Foreskin fibroblast (primary cell): ENCODE measurements at places on chromosomes 4 and X.

DNA sequence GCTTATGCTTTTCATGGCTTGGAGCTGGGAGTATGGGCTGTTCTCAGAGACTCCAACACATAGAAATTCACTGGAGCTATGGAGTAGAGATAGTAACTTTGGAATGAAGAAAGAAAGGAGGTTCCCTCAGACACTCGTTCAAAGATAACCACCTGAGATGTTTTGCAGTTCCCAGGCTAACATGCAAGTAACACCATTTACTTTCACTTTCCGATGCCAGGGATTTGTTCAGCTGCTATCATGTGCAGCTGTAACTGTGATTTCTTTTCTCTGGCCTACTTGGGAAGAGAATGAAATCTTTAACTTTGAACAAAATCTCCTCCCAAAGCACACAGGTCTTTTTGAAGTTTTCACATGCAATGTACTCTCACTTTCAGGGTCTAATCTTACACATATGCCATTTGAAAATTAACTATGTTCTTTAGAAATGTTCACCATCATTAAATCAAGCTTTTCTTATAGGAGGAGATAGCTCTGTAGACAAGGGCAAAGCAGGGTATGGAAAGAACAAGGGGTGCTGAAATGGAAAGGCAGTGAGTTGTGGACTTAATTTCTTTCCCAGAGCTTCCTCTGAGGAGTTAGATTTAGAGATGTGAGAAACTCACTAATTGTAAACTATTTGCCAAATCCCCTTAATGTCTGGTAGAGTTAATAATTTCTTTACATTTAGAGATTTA lies 514.3 kb downstream of the PDHA2 start:
- no peak for DNase-seq

DNA sequence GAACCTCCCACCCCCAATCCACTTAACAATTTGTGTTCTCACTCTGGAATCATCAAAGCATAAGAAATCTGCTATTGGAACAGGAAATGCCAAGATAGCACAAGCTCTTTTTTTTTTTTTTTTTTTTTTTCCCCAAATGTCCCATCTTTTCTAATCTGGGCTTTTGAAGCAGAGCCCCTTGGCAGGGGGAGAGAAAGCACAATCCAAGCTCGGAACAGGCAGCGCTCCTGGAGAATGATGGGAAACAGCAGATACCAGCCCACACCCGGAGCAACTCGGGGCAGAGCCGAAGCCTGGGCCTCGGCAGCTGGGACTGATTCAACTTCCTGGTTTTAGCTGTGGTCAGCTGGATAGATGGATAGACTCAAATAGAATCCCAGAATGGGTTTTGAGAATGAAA lies 235.1 kb downstream of the QDPR start:
- DNase-seq = peak; percentile 35

GRCh38 chr4:183264614-183265013 lies 55.5 kb downstream of the CLDN22 start:
- peak; percentile 52 for DNase-seq

GRCh38 chr4:105709081-105709450 lies 482 bp downstream of the GSTCD start:
- DNase-seq = no peak

GRCh38 chr4:127400731-127401346 lies 231.9 kb upstream of the INTU start:
- peak; percentile 67 for DNase-seq

DNA sequence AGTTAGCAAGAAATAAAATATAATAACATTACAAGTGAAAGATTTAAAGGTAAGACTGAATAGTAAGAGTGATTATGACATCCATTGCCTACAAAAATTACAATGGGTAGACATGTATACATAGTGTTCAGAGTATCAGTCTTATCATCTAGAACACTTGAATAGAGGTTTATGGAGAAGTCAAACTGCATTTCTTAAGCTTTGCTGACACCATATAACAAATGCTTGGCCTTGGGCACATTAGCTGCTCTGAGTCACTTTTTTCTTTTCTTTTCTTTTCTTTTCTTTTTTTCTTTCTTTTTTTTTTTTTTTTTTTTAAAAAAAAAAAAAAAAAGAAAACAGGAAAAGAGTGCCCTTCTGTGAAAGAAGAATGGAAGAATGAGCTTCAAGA lies 220.0 kb downstream of the SPCS3 start:
- peak; percentile 41 for DNase-seq

GRCh38 chrX:154029439-154029838 lies 9.7 kb upstream of the IRAK1 start:
- DNase-seq = no peak

GRCh38 chr4:153112041-153112441 lies 92.2 kb upstream of the TRIM2 start:
- DNase-seq = no peak

GRCh38 chr4:180550106-180550505 lies 1693.1 kb upstream of the TENM3 start:
- no peak for DNase-seq

- DNase-seq = no peak
Observed at GRCh38 chr4:107120661-107121060, 84.5 kb upstream of the DKK2 start.

GRCh38 chrX:48713847-48714246 lies 17.3 kb downstream of the SUV39H1 start:
- DNase-seq = no peak

DNA sequence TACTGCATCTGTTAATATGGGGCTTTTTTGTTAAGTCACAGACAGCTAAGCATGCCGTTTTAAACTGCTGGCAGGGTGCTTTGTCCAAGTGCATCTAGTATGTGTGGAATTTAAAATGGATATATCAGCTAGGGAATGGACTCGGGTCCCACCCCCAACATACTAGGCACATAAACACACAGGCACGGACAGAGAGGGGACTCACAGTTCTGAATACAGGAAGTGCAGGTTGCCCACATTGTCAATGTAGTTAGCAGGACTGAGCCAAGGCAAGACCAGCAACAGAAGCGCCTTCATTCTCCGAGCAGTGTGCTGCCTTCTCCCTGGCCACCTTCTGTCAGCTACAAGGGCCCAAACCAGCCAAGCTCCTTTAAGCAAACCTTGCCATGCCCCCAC lies 33.6 kb downstream of the LNX1 start:
- no peak for DNase-seq

- no peak for DNase-seq
Observed at GRCh38 chr4:188839704-188840103, 700.5 kb downstream of the TRIML1 start.

DNA sequence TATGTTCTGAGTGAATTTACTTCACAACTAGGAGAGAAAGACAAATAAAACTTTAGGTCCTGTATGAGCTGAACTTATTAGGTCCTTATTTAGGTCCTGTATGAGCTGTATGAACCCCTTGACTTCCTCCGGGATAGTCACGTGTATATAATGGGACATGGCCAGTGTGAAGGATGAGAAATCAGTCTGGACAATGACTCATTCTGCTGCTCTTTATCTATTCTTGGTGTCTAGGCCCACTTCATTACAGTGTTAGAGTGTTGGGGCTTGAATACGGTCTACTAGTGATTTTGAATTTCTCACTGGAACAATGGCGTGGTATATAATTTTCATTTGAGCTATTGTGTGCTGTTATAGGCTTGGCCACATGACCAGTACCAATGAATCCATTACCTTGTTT lies 21.9 kb downstream of the STK26 start:
- peak; percentile 4 for DNase-seq

- DNase-seq = peak; percentile 81
Observed at GRCh38 chr4:74123065-74123728, 24.2 kb upstream of the CXCL2 start.

DNA sequence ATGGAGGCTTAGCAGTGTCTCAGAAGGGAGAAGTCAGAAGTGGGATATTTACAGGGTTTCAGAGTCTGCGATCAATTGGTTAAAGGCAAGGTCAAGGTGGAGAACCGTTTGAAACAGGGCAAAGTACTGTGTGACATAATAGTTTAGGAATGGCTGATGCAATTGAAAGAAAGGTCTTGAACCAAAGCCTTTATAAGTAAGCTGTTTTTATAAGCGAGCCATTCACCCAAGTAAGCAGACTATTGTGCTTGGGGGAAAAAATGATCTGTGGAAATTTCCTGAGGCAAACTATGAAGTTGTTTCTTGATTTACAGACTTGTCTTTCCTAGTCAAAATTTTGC lies 327.3 kb downstream of the CAMK2D start:
- DNase-seq = peak; percentile 84

DNA sequence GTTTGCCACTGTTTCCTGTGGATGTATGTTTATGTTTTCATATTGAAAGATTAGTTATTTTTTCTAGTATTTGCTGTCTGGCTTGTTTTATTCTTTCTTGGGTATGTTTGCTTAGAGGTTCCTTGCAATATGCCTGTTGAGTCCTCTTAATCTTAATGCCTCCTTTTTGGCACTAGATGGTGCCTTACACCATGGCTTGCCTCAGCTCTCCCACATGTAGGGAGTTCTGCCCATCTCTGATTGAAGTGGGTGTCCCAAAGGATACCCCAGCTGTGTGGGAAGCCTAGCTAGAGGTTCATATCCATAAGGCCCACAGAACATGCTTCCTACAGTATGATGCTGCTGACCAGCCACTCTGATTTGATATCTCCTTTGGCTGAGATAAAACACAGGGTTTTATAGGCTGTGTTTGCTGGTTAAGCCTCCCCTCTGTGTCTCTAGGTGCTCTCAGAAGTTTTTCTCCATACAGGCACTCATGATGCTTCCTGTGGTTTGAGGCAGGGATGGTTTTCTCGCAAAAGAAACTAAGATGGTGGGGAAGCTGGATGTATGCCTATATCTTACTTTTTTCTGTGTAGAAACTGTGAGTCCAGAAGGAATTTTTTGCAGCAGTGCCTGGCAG lies 162.4 kb downstream of the ASB9 start:
- no peak for DNase-seq

GRCh38 chrX:2397229-2398063 lies 103.3 kb downstream of the DHRSX start:
- DNase-seq = no peak

GRCh38 chrX:38379088-38379487 lies 26.7 kb downstream of the OTC start:
- DNase-seq = no peak

DNA sequence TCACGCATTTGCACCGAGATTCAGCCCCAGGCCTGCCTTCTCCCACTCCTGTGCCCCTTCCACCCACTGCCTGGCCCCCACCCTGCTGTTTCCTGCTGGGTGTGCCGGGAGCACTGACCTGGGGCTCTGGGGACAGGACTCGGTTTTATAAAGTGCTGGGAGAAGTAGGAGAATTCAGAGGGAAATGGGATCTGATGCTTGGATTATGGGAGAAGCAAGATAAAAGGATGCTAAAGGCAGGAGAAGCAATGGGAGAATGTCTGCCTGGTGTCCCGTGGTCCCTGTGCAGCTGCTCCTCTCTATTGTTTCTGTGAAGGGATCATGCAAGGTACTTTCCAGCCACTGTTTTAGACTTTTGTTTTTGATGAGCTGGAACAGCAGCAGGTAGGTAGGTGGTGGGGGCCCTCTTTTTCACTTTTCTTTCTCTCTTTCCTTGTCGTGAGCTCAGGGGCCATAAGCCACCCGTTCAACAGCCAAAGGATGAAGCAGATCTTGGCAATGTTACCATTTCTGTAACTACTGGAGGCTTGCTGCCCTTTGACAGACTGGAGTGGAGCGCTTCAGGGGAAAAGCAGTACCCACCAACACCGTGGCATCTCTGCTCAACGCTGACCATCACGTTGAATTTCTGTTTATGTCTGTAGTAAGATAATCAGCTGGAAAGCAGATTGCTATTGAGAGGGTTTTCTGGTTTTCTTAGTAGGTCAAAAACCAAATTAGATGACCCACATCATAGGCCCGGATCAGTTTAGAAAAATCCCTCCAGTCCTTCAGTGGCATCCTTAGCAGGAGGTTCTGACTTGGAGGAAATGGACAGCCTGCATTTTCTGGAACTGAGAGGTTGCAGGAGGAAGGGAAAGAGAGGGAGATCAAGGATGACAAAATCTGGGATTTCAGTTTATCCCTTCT lies 63.8 kb upstream of the ENPP6 start:
- DNase-seq = no peak

DNA sequence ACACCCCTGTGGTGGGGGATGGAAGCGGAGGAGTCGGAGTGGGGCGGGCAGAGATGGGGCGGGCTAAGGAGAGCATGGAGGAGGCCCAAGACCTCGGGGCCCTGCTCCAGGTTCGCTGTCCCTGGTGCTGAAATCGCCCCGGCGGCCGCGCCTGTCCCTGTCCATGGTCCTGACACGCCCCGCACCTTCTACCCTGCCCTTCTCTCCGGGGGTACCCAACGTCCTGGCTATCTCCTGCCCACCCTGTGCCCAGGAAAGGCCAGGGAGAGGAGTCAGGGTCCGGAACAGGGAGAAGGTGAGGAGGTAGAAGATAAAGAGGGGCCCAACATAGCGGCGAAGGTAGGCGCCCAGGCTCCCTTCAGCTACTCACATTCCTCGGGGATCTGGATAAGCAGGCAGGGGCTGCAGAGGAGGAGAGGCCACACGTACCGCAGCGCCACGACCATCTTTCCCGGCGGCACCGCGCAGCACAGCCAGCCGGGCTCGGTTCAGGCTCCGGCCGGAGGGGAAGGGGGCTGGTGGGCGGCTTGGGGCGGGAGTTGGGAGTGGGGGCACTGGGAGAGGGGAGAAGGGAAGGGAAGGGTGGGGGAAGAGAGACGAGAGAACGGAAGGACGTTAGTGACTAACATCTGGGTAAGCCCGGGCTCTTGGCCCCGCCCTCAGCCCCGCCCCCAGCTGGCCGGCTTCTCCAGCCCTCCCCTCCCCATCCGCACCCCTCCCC lies 10.4 kb downstream of the L1CAM start:
- DNase-seq = no peak

- DNase-seq = peak; percentile 71
Observed at GRCh38 chrX:38275615-38276014, 51.7 kb downstream of the RPGR start.

GRCh38 chr4:6563935-6564645 lies 10.9 kb upstream of the MAN2B2 start:
- DNase-seq = no peak

- peak; percentile 97 for DNase-seq
Observed at GRCh38 chr4:139243448-139244365, 36.3 kb downstream of the MGARP start.

- no peak for DNase-seq
Observed at GRCh38 chr4:141467225-141467624, 169.2 kb upstream of the IL15 start.

- DNase-seq = no peak
Observed at GRCh38 chrX:103535206-103535605, 15.9 kb upstream of the RAB40A start.

DNA sequence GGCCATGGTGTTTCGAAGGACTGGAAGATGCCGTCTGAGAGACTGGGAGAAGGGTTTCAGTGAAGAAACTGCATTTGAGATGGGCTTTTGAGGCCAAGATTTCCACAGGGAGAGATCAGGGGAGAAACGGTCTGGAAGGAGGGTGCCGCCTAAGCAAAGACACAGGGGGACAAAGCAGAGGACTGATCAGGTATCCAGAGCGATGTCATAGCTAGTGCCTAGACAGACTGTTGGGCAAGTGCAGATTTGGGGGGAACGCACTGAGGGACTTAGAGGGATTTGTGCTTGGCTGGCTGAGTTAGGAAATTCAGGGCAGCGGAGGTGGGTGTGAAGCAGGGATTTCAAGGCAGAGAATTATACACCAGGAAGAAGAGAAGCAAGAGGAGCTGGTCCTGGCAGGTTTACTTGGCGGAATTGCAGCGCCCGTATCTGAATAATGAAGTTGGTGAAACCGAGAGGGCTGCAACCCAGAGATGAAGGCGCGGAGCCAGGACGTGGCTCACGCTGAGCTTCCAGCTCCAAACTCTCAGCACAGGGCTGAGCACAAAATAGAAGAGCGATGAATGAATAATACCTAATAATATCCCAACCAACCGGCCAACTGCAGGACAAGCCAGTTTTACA lies 106.9 kb downstream of the MAML3 start:
- no peak for DNase-seq

GRCh38 chr4:85595098-85595775 lies 120.3 kb downstream of the ARHGAP24 start:
- DNase-seq = no peak
